Left renal cortex interstitium (tissue), 4 donors: ENCODE measurements at places on chromosomes 6 and 20.

- DNase-seq = no peak
Observed at GRCh38 chr6:89385846-89386245, 26.2 kb downstream of the RRAGD start.

GRCh38 chr6:3032986-3033385 lies 33.3 kb downstream of the NQO2 start:
- no peak for DNase-seq

DNA sequence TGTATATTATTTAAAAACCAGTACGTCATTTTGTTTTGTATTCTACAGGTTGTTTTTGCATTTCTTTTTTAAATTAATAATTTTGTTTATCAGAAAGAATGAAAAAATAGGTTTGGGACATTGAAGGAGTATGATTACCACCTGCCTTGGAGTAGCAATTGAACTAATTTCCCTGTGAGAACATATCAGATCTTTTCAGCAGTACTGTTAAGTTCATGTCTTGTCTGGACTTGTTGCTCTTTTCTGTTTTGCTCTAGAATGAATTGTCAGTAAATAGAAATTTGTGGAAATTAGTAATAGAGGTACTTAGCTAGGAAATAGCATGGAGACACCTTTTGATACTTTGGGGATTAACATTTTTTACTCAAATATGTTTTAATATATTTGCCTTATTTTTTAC lies 24.3 kb downstream of the HSF2 start:
- DNase-seq = no peak

DNA sequence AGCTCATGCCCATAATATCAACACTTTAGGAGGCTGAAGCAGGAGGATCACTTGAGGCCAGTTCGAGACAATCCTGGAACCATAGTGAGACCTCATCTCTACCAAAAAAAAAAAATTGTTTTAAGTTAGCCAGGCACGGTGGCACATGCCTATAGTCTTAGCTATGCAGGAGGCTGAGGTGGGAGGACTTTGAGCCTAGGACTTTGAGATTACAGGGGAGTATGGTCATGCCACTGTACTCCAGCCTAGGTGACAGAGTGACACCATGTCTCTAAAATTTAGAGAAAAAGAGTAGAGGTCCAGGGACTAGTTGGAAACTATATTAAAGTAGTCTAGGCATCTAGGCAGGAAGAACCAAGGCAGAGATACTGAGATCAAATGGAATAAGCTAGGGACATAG lies 121.6 kb downstream of the SLC16A10 start:
- DNase-seq = no peak

DNA sequence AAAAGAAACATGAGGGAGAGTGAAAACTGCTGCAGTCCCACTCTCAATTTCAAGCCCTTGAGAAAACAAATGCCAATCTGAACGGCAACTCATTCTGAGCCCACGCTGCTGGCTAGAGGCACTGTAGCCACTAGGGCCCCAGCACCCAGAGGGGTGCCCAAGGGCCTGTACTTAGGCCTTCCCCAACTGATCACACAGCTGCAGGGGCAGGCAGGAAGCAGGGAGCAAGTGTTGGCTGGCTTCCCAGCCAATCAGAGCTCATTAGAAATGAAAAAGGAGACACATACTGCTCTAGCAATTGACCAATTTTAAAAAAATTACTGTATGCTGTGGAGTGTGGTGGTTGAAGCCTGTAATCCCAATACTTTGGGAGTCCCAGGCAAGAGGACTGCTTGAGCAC lies 3.7 kb upstream of the BEND3 start:
- no peak for DNase-seq

- peak; percentile 76 for DNase-seq
Observed at GRCh38 chr6:37818536-37819176, 871 bp upstream of the ZFAND3 start.

DNA sequence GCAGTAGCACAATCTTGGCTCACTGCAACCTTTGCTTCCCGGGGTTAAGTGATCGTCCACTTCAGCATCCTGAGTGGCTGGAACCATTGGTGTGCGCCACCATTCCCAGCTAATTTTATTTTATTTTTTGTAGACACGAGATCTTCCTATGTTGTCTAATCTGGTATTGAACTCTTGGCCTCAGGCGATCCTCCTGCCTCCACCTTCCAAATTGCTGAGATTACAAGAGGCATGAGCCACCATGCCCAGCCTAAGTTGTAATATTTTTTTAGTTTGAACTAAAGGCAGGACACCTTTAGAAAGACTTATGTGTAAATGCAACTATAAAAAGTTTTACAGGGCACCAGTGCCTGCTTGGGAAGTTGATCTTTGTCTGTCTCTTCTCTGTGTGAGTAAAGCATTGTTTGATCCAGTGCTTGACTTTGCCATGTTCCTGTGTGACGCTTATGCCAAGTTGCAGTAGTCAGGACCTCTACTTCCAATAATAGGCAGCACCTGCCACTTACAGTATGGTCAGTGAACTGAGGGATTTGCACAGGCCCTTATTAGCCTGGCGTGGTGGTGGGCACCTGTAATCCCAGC lies 46.9 kb downstream of the JARID2 start:
- DNase-seq = no peak

DNA sequence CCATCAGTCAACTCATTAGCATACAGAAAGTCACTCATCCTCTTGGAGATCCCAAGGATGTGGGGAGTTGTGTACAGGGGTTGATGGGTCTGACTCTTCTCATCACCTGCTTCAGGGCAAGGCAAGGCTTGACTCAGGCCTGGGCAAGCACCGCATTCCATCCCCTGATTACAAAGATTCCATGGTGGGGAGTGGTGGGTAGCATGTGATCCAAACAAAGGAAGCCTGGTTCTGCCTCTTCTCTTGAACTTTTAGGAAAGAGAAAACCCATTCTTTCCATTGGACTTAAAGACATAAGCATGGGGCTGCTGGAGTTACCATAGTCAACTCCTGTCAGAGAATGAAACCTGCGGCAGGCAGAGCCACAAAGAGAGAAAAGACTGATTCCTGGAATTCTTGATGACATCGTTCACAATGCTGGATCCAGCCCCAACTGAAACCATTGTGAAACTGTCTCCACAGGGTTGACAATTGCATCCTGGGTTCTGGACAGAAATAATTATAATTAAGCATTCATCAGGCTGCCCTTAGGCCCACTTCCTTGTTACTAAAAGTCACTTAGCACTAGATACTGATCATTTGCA lies 235.8 kb upstream of the KCNG1 start:
- no peak for DNase-seq

DNA sequence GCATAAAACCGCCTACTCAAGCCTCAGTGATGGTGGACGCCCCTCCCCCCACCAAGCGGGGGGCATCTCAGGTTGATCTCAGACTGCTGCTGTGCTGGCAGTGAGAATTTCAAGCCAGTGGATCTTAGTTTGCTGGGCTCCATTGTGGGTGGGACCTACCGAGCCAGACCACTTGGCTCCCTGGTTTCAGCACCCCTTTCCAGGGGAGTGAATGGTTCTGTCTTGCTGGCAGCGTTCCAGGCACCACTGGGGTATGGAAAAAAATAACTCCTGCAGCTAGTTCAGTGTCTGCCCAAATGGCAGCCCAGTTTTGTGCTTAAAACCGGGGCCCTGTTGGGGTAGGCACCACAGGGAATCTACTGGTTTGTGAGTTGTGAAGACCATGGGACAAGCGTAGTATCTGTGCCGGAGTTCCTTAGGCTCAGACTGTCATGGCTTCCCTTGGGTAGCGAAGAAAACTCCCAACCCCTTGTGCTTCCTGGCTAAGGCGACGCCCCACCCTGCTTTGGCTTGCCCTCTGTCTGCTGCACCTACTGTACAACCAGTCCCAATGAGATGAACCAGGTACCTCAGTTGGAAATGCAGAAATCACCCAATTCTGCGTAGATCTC lies 1334.5 kb upstream of the ADGRB3 start:
- no peak for DNase-seq

- no peak for DNase-seq
Observed at GRCh38 chr20:41716436-41716835, 98.3 kb upstream of the CHD6 start.

- no peak for DNase-seq
Observed at GRCh38 chr6:145087034-145087433, 648.3 kb downstream of the EPM2A start.

- DNase-seq = no peak
Observed at GRCh38 chr6:107728564-107728897, 95.6 kb downstream of the SCML4 start.

- no peak for DNase-seq
Observed at GRCh38 chr6:1088492-1089001, 223.4 kb upstream of the FOXQ1 start.

GRCh38 chr20:23235173-23236027 lies 115.2 kb upstream of the NXT1 start:
- DNase-seq = no peak

GRCh38 chr6:39881851-39882530 lies 52.3 kb downstream of the MOCS1 start:
- DNase-seq = no peak

GRCh38 chr6:84615113-84615850 lies 149.1 kb downstream of the TBX18 start:
- DNase-seq = no peak

GRCh38 chr20:1301031-1301529 lies 27.9 kb downstream of the SDCBP2 start:
- no peak for DNase-seq

GRCh38 chr6:135535989-135536414 lies 38.5 kb upstream of the AHI1 start:
- peak; percentile 64 for DNase-seq

GRCh38 chr6:110102411-110102810 lies 77.1 kb downstream of the WASF1 start:
- DNase-seq = no peak

- DNase-seq = no peak
Observed at GRCh38 chr6:133807501-133807900, 81.4 kb upstream of the TCF21 start.

GRCh38 chr20:53940907-53941545 lies 129.4 kb downstream of the BCAS1 start:
- no peak for DNase-seq

DNA sequence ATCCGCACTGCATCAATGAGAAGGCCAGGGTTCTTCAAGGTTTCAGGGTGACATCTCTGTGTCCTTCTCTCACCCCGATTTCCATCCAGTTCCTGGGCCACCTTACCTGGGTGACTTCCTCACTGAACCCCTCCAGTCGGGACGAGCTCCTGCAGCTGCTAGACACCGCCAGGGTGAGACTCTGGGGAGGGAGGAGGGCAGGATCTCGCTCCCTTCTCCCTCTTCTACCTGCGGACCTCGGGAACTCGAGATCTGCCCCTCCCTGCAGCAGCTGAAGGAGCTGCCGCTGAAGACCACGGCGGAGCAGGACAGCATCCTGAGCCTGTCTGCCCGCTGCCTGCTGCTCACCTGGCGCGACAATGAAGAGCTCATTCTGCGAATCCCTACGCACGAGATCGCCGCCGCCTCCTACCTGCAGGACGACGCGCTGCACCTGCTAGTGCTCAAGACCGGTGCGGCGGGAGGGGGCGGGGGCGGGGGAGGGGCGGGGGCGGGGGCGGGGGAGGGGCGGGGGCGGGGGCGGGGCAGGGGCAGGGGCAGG lies 7.5 kb downstream of the CCM2L start:
- DNase-seq = no peak

DNA sequence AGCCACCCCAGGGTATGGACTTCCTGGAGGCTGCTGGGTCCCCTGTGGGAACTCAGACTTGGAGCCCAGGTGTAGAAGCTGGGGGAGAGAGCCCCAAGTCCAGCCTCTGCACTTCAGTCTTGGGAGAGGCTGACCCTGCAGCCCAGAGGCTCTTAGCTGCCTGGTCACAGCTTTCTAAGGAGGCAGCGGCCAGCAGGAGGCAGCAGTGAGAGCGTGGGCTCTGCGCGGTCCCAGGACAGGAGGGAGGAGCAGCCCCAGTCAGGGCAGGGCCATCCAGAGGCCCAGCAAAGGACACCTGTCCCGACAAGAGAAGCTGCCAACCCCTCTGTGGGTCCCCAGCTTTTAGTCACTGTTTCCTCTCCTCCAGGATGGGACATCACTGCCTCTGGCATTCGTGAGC lies 9.4 kb downstream of the TREML2 start:
- no peak for DNase-seq

DNA sequence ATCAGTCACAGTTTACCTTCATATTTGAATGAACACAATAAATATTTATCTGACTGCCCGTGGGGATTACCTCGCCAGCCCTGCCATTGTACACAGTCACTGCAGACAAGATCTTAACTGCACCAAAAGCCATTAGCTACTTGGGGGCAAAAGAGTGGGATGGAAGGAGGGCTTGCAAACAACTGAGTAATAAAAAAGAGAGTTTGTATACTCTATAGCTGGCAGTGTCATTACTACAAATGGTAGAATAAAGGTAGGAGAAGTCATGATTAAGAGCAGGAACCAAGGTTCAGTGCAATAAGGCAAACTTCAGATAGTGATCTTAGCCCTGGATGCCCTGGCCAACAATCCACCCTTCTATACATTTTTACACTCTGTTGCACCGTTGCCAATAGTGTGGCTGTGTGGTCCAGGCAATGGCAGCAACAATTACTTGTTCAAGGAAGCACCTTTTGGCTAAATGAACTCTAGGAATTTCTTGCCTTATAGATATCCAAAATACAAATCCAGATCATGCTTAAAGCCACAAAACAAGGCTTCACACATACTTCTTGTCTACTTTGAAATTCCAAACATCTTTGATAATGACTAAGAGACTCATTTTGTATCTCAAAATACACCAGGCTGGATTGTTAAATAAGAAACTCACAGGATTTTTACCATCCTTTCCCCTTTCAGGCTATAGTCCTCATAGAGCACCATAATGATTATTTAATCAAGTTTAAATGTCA lies 955.4 kb upstream of the ADGRB3 start:
- no peak for DNase-seq

DNA sequence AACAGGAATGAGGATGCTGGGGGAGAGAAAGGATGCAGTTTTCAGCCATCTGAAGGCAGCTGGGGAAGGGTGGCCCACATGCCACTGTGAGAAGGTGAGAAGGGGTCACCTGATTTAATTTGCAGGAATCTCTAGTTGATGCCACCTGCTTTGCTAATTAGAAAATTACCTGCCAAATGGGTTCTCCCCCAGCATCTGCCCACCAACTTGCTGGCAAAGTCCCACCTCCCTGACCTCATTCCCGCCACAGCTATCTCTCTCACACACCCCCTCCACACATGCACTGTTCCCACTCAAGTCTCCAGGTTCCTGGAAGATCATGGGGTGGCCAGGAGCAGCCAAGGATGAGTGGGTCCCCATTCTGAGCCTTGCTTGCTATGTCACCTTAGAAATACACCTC lies 70.7 kb downstream of the LRFN2 start:
- DNase-seq = no peak

GRCh38 chr6:144283646-144284477 lies 1.3 kb upstream of the UTRN start:
- no peak for DNase-seq

- no peak for DNase-seq
Observed at GRCh38 chr6:36608788-36609563, 14.8 kb downstream of the SRSF3 start.

- DNase-seq = no peak
Observed at GRCh38 chr20:40467067-40467466, 222.0 kb downstream of the MAFB start.

DNA sequence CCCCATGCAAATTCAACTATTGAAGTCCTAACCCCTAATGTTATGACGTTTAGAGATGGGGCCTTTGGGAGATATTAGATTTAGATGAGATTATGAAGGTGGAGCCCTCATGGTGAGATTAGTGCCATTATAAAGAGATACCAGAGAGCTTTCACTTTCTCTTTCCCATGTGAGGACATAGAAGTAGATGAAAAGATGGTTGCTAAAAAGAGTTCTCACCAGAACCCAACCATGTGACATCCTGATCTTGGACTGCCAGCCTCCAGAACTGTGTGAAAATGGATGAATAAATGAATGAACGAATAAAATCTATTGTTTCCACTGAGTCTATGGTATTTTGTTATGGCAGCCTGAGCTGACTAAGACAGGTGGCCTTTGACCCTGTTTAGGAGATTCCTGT lies 50.6 kb upstream of the FBXO30 start:
- DNase-seq = no peak
